ENCODE measurements at places on chromosomes 11 and 22.

DNA sequence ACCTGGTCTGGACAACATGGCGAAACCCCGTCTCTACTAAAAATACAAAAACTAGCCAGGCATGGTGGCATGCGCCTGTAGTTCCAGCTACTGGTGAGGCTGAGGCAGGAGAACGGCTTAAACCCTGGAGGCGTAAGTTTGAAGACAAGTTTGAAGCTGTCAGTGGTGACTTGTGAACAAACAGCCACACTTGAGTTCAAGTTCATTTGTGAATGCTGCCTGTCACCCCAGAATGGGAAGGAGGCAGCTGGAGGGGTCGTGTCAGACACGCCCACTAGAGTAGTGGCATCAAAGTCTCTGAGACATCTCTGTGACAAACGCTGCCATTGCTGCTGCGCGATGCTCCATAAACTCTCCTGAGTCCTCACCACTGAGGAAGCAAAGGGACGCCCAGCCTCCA lies 74.2 kb downstream of the DGCR2 start:
- DNase-seq: no peak

DNA sequence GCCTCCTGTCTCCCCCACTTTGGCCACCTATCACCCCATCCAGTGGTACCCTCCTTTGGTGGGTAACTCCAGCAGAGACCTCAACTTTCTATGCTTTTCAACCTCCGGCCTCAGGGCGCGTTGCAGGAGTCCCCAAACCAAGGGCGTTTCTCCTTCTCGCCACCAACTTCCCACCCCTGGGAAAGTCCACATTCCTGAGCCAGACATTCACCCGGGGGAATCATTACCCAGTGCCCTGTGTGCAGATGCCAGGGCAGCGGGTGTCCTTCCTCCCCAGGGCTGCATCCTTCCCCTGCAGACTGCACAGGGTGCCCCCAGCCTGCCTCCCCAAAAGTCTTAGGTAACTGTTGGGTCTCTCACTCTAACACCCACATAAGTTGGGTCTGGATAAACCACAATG lies 26.4 kb downstream of the MYEOV start:
- no peak for DNase-seq

GRCh38 chr11:41254966-41255365 lies 204.5 kb downstream of the LRRC4C start:
- DNase-seq: no peak

DNA sequence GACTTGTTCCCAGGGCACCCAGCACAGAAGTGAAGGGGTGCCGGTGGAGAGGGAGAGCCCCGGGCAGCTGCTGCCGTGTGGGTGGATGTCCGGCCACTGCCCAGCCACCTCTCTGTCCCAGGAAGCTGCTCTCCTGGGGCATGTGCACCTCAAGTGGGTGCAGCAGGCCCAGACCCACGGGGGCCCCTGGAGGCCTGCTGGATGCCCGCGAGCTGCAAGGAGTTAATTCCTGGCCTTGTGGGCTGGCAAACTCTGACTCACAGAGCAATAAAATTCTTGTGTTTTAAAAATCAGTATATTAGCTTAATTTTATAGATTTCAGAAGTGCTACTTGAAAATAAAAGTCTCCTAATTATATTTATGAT lies 37.4 kb upstream of the KCNQ1OT1 start:
- no peak for DNase-seq

GRCh38 chr22:37180531-37181231 lies 7.4 kb downstream of the C1QTNF6 start:
- no peak for DNase-seq

GRCh38 chr11:17686231-17686980 lies 33.0 kb upstream of the MYOD1 start:
- no peak for DNase-seq

DNA sequence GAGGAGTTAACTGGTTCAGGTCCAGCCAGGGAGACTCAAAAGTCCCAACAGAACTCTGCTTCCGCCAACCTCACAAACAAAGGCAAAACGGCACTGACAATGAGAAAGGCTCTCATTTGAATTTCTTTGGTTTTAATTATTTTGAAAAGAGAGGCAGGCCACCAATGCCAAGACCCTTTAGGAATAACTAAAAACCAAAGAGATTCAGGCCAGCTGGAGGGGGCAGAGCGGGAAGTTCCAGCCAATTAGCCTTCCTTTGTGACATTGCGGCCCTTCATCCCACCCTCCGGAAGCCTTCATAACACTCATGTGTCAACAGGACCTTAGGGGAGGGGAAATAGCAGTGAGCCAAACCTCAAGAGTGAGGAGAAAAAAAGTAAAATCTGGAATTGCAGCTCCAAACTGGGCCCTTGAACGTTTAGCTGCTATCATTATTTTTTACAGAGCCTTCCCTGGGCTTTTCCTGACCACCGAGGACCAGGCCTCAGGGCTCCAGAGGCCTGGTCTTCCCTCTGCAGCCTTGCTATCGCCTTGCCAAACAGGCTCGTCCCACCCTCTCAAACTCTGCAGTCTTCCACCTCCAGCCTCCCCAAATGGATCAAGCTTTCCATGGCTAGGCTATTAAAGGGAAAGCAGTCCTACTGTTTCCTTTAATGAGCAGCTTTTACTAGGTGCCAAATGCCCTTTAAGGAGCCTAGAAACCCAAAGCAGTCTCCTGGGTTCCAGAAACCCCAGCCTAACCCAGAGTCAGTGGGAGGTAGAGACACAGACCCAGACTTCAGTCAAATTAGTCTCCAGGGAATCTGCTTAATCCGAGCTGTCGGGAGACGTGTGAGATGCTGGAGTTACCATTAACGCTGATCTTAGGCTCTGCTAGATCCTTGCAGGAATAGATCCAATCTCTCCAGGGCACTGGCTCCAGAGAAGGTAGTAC lies 114.2 kb downstream of the CCDC34 start:
- no peak for DNase-seq

DNA sequence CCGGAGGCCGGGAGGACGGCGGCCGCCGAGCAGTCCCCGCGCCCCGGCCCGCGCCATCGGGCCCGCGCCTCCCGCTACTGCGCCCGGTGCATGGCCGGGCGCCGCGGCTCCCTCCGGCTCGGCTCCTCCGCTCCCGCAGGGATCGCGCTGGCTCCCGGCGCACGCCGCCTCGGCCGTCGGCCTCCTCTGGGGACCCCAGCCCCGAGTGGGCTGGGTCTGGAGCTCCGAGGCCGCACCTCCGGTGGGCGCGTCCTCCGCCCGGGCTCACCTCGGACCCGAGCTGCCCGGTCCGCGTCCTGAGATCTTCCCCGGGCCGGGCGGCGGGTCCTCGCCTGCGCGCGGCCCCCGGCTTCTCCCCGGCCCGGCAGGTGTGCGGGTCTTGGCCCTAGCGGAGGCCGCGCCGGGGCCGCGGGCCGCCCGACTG lies 251 bp downstream of the SHISA8 start:
- no peak for DNase-seq

GRCh38 chr22:17639247-17639741 lies 737 bp downstream of the BCL2L13 start:
- no peak for DNase-seq

GRCh38 chr22:48178536-48178935 lies 1416.1 kb downstream of the TBC1D22A start:
- no peak for DNase-seq

DNA sequence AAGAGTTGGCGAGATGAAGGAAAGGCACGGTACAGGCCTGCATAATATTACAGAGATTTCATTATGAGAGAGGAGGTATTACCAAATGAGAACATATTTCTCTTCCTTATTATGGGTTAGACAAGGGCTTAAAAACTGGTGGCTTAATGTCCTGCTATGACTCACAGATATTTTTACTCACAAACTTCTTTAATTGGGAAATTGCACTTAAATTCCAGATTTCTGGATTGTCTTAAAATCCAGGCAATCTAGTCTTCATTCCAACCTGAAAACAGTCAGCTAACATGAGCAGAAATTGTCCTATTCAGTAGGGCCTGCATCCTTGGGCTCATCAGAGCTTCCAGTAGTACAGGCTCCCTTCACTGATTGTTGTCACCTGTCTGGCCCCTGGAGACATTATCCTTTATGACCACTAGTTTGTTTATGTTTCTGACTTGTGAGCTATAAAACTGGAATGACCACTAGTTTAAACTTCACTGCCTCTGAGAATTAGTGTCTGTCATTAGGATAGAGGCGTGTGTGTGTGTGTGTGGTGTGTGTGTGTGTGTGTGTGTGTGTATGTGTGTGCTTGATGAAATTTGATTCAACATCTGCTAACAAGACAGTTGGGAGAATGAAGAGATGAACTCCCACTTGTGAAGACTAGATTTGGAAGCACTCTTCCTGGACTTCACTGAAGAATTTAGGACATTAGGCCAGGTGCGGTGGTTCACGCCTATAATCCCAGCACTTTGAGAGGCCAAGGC lies 25.1 kb downstream of the DBX1 start:
- DNase-seq: no peak

- DNase-seq: no peak
Observed at GRCh38 chr22:50250249-50250554, 863 bp downstream of the HDAC10 start.

DNA sequence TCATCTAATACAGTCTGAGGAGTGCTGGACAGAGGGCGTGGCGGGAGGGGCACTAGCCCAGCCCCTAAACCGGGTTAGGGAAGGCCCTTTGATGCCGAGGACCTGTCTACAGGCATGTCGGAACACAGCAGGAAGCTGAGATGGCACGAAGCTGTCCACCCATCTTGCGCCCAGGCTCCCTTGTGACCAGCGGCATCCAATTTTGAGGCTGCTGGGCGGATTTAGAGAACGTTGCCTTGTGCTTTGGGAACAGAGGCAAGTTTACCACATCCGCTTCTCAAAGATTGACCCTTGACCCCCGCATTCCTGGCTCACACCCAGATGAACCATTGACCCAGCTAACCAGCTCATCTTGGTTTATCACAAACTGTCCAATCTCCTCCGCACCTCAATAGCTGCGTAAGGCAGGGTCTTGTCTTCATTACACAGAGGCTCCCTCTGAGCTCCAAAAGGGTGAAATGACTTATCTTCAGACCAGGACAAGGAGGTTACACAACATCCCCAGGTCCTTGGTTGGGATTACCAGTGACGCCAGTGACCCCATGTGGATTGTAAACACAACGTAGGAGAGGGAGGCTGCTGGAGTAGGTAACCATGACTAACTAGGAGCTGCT lies 4.5 kb downstream of the FAM83F start:
- no peak for DNase-seq

DNA sequence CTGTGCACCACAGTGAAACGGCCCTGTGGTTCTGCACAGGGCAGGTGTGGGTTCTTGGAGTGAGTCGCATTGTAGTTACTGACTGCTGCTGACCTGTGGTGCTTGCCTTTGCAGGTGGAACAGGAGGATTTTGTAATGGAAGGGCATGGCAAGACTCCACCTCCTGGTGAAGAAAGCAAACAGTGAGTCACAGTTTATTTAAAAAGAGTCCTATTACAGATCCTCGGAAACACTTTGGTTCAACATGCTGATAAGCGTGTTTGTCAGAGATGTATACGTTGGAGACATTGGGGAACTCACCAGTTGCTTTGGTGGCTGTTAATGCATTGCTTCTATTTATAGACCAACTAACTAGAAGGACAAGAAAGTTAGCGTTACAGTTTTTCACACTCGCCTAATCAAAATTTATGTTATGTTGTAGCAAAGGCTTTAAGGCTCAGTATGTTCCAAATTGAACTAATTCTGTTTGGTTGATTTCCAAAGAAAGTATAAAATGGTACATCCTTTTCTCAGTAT lies 21.7 kb upstream of the TNRC6B start:
- DNase-seq: no peak

DNA sequence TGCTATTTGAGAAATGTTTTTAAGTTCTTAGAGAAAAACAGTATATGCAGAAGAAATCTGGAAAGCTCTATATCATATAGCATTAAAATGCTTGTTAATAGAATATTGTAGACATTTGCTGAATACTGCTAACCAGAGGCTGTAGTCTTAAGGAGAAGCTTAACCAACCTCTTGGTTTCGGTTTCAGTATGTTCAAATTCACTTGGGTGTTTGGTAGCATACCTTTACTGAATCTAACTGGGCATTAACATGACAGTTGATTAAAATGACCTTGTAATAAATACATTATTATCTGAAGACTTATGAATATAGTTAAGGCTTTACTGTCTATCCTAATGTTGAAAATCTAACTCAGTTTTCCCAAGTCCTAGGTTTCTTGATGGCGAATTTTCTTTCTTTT lies 5.4 kb downstream of the PCF11 start:
- DNase-seq: no peak

- no peak for DNase-seq
Observed at GRCh38 chr11:114015117-114015516, 40.2 kb downstream of the HTR3A start.

- DNase-seq: peak; percentile 46
Observed at GRCh38 chr22:40588726-40589125, 47.8 kb downstream of the MRTFA start.

GRCh38 chr11:32279672-32280071 lies 155.7 kb downstream of the WT1 start:
- no peak for DNase-seq

- DNase-seq: no peak
Observed at GRCh38 chr11:34262531-34263081, 95.2 kb downstream of the ABTB2 start.

DNA sequence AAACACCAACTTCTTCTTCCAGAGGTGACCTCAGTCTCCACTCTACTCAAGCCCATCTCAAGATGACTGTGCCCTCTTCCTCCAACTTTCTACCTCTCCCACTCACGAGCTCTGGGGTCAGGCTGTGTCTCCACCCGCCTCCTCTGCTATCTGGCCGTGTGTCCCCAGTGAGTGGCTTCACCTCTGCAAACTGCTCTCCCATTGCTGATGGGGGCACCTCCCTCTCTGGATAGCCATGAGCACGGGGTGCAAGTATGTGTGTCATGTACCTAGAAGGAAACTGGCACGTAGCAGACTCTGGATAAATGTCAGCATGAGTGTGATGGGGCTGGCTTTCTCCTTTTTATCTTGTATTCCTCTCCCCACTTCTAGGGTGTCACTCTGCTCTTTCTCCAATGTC lies 18.3 kb upstream of the RAC2 start:
- DNase-seq: no peak

- no peak for DNase-seq
Observed at GRCh38 chr11:130721736-130722135, 194.5 kb downstream of the SNX19 start.

- DNase-seq: no peak
Observed at GRCh38 chr11:130475426-130476053, 27.1 kb downstream of the ADAMTS15 start.

DNA sequence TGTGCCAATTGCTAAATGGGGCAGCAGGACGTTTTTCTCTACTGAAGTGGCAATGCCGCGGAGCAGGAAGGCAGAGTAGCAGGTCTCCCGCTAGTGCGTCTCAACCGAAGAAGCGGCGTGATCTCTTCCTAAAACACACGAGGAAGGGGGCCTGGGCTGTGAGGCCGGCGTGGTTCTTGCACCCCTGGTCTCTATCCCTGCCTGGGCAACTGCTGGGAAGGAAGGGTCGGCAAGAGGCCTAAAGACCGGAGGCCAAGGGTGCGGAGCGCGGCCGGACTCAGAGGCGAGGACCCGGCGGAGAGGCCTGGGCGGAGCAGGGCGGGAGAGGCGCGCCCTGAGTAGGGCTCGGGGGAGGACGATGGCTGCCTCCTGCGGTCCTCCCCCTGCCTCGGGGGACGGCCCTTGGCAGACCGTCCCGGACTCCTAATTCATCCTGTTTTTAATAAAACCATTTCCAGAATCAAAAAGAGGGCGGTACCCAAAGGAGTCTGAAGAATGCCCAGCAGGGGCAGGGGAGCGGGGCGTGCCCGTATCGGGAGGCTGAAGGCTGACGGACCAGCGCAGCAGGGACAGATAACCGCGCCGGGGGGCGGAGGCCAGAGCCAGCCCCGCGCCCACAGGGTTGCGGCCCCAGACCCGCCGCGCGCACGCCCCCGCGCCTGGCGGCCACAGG lies 572 bp upstream of the APLP2 start:
- DNase-seq: no peak

GRCh38 chr11:3050386-3051195 lies 6.6 kb downstream of the CARS1 start:
- DNase-seq: no peak

- DNase-seq: no peak
Observed at GRCh38 chr11:57479021-57479663, 18.8 kb downstream of the RTN4RL2 start.

All from AG04449 (cell line).